ENCODE measurements at places on chromosomes 11 and 22.

- DNase-seq, result no peak
Observed at GRCh38 chr11:120244476-120245365, 4.8 kb downstream of the POU2F3 start.

DNA sequence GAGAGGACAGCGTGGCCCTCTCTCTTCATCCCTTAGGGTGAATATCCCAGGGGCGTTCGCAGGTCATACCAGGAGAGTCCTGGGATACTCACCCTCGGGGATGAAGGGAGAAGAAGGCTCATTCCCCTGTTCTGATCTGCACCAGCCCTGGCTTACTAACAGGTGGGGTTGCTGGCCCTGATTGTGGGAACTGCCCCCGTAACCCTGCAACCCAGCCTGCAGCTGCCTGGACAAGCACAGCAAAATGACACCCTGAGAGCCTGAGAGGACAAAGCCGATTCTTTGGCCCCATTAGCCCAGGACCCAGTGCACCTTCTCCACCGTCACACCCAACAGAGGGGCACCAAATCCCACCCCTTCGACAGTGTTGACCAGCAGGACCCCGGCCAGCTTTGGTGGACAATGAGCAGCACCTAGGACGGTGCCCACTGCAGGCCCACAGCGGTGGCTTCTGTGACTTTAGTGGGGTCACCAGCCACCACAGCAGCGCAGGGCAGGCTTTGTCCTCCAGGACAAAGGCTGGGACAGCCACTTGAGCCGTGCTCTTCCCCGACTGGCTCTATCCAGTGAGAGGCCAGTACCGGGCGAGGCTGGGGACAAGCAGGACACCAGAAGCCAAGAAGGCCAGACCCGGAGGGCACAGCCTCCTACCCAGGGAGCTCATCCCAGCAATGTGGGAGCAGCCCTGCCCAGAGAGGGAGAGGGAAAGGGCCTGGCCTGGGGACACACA, 98.5 kb upstream of the RTL6 start:
- DNase-seq, result peak; percentile 52

- peak; percentile 47 for DNase-seq
Observed at GRCh38 chr11:9385327-9385899, 961 bp downstream of the IPO7 start.

- DNase-seq, result no peak
Observed at GRCh38 chr11:15692739-15693138, 578.0 kb downstream of the INSC start.

- no peak for DNase-seq
Observed at GRCh38 chr11:59960502-59961381, 3.1 kb upstream of the OOSP4A start.

- DNase-seq, result no peak
Observed at GRCh38 chr11:64366751-64367150, 7.8 kb downstream of the RPS6KA4 start.

DNA sequence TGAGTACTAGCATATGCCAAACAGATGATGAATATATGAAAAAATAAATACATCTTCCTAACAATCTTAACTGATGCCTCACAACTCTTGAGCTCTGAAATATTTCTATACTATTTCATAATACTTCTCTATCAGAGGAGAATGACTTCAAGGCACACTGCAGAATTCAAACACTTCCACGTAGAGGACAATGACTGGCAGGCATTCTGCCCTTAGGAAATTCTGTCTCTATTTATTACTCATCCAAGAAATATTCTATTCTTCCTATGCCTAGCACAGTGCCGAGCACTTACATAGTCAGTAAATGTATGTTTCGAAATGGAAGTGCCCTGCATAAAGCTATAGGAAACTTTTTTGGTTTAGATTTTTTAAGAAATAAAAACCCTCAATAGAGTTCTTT, 809.1 kb downstream of the DLG2 start:
- DNase-seq, result no peak

DNA sequence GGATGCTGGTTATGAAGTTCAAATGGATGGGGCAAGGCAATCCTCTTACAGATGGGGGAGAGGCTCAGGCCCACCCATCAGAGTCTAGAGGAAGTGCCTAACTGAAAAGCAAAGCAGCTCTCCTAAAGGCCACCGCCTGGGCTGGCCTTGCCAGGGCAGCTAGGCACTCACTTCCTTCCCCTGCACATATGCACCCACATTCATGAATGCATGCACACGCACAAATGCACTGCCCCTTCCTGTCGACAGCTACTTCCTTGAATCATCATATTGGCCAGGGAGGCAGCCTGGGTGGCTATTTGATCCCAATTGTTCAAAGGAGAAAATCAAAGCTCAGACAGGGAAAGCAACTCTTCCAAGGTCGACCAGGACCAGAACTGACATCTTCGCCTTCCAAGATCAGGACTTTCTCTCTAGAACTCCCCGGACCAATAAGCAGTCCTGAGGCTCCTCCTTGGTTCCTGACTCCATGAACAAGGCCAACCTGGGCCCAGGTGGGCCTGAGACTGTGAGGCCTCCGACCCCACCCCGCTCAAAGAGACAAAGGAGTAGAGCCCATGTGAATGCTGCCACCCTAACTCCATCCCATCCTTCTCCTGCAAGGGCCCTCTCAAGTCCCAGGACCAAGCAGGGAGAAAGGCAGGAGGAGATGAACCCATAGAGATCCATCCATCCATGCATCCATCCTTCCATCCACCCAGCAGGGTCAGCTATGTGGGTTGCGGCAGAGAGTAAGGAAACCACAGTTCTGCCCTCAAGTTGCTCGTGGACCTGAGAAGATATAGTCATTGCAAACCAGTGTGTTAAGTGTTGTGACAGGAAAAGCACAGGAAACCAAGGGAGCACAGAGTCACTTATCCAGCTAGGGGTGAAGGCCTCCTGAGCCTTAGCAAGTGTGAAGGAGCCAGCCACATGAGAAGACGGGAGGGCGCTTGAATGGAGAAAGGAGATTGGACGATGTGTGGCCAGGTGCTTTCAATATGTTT, 35.4 kb upstream of the LMO1 start:
- no peak for DNase-seq

GRCh38 chr11:122101625-122102291, 14.3 kb downstream of the BLID start:
- DNase-seq, result no peak

GRCh38 chr11:12494699-12495098, 117.3 kb downstream of the PARVA start:
- DNase-seq, result no peak

DNA sequence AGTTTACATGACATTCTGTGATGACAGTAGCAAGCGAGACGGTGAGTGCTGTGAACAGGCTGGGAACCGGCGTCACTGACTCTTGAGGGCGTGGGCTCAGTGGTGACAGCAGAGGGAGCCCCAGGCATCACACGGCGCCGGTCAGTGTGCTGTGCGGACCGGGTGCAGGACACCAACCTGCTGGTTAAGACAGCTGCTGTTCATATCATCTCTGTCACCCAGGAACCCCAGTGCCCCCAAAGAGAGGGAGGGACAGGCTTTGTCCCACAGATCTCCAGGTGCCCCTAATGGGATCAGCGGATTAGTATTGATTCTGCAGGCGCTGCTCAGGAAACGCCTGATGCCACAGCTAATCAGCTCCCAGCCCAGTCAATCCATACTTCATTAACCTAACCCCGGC, 18.4 kb downstream of the B3GAT1 start:
- peak; percentile 38 for DNase-seq

DNA sequence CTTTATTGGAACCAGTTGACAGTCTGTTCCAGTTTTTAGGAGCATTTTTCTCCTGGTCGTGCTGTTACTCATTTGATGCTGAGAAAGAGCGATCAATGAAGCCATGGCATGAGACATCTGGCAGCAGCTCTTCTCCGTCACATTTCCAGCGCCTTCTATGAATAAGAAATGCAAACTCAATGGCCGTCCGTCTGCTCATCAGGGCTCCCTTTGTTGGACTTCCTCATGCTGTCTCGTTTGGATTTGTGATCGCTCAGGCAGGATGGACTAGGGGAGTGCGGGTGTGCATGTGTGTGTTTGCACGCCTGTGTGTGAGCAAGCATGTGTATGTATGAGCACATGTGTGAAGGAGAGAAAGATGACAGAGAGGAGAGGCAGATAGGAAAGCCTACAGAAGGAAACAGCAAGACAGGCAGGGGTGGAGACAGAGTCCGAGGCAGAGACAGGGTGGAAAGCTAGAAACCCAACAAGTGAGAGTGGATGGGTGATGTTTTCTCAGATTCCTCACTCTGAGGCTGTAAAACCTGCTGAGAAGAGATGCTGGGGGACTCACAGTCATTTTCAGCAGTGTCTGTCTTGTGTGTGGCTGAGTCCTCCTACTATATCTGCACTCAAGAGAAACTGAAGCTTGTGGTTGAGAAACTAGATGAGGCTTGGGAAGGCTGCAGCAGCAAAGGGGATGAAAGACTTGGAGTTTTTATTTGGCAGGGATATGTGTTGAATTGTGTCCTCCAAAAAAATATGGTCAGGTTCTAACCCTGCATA, 56.0 kb upstream of the CLMP start:
- no peak for DNase-seq

DNA sequence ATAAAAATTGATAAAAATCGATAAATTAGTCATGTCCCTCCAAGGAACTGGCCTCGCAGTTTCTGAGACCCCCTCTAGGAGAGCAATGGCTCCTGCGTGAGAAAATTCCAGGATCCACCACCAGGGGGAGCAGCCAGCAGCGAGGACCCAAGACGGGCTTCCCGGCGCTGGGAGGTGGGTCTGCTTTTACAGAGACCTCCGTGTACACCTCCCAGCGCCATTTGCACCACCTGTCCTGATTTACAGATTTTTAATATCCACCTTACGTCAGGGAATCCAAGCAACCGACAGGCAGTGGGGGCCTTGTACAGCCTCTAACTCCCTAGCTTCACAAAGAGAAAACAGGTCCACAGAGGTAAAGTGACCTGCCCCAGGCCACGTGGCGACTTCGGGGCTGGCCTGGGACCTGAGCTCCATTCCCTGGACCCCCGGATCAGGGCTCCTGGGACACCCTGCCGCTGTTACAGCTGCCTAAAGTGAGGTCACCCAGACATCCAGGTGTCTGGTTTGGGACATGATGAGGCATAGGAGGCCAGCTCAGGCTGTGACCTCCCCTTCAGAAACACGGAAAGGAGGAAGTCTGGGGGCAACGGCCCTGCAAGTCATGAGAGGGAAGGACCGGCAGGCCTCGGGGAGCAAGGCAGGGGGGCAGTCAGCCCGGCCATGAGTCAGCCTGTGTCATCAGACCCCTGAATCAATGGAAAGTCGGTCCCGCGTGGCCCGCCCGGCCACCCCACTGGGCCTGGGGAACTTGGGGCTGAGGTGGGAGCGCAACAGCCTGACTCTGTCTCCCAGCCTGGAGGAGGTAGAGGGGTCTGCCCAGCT, 3.5 kb downstream of the OSM start:
- DNase-seq, result peak; percentile 44

- peak; percentile 66 for DNase-seq
Observed at GRCh38 chr22:23849009-23850006, 8.4 kb upstream of the SLC2A11 start.

GRCh38 chr22:50672041-50672440, 582 bp upstream of the SHANK3 start:
- DNase-seq, result no peak

DNA sequence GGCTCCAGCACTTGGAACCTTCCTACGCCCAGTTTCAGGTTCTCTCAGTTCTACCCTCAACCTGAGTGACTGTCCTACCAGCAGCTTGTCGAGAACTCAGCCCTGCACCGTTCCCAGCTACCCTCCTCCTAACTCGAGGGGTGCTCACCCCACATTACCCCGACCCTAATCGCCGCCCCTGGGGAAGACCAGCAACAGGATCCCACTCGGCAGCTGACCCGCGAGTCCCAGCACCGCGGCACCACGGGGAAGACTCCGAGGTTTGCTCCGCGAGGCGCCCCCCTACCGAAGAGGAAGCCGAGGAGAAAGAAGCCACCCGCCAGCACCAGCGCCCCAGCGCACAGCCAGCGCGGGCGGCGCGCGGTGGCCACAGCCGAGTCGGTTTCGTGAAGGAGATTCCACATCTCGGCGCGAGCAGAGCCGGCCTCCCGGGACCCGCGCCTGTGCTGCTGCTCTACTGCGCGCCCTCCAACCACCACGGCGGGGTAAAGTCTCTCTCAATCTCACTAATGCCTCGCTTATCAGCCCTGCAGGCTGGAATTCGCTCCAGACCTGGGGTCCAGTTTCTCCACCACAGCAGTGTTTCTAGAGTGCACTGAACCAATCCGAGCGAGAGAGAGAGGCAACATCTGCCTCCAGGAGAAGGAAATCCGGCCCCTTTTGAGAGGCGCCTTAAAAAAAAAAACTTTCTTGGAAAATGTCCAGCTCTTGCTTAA, at the start of gene FOLH1:
Gene FOLH1 (minus strand): TSS at position 597 of the 716 bp plus-strand sequence. CDS start 193 bp downstream, at position 404.
- DNase-seq, result no peak

- DNase-seq, result peak; percentile 5
Observed at GRCh38 chr22:24466716-24467328, 28.3 kb upstream of the UPB1 start.

GRCh38 chr11:121466063-121466794, 13.5 kb upstream of the SORL1-AS1 start:
- peak; percentile 91 for DNase-seq

DNA sequence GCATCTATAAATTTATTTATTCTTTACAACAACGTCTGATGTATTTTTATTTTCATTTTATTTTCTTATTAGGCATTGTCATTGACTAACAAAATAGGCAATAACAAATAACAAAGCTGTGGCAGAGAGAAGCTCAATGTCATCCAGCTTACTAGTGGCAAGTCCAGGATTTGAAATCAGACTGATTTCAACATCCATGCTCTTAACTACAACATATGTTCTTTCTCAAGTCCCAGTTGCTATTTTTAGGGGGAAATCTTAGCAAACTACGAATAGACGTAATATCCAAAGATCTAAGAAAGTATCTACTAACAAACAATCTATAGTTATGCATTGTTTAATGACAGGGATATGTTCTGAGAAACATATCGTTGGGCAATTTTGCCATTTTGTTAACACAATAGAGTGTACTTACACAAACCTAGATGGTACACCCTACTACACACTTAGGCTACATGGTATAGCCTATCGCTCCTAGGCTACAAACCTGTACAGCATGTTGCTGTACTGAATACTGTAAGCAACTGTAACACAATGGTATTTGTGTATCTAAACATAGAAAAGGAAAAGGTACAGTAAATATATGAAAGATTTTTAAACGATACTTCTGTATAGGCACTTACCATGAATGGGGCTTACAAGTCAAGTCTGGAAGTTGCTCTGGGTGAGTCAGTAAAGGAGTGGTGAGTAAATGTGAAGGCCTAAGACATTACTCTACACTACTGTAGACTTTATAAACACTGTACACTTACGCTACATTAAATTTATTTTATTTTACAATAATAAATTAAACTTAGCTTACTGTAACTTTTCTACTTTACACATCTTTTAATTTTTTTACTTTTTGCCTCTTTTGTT, 151.3 kb downstream of the DLG2 start:
- DNase-seq, result no peak

DNA sequence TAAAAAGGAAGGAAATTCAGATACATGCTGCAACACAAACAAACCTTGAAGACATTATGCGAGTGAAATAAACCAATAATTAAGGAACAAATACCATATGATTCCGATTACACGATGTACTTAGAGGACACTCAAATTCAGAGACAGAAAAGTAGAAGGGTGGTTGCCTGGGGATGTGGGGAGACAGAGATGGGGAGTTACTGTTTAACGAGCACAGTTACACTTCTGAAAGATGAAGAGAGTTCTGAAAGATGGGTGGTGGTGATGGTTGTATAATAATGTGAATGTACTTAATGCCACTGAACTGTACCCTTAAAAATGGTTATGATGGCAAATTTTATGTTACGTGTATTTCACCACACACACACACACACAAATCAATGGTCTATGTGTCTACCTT, 14.7 kb downstream of the ZBTB44 start:
- no peak for DNase-seq

GRCh38 chr22:30315962-30316576, 10.7 kb downstream of the TBC1D10A start:
- DNase-seq, result no peak

GRCh38 chr11:46119352-46120216, 1.7 kb downstream of the PHF21A start:
- DNase-seq, result peak; percentile 43
